ENCODE measurements at places on chromosomes 4 and X.

DNA sequence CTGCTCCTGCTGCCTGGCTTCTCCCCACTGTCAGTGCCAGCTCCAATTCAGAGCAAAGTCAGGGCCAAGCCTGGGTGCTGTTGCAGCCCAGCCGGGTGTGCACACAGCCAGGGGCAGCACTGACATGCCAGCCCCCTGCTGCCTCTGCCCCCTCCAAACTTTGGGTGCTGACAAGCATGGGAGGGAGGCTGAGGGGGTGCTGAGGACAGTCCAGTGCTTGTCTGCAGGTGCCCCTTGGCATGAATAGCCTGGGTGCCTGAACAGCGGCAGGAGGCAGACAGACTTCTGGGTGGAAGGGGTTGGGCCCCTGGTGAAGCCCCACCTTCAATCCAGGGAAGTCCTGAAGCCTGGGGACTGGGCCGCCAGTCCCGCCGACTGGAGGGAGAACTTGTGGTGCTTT is 31.2 kb upstream of the PAGE1 start:
- no peak for DNase-seq

DNA sequence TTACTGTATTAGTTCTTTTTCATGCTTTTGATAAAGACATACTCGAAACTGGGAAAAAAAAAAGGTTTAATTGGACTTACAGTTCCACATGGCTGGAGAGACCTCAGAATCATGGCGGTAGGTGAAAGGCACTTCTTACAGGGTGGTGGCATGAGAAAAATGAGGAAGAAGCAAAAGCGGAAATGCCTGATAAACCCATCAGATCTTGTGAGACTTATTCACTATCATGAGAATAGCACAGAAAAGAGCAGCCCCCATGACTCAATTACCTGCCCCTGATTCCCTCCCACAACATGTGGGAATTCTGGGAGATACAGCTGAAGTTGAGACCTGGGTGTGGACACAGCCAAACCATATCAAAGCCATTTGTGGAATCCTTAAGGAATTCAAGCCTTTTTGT is 1238.9 kb downstream of the ADGRL3 start:
- no peak for DNase-seq

GRCh38 chr4:150108691-150109090 is 30.4 kb downstream of the DCLK2 start:
- DNase-seq, result no peak

DNA sequence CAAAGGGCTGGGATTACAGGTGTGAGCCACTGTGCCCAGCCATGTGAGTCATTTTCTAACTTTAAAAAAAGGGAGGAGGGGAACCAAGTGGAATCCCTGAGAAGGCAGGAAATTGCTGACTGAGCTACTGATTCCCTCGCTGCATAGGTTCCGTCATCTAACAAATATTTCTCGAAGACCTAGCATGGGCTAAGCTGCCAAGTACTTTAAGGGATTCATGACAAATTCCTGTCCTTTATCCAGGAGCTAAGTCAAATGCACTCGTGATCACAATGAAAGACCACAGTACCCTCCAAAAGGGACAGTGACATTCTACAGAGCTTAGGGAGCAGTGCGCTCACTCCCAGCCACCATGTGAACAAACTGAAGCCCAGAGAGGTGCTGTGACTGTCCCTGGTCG is 33.2 kb upstream of the MAN2B2 start:
- no peak for DNase-seq

DNA sequence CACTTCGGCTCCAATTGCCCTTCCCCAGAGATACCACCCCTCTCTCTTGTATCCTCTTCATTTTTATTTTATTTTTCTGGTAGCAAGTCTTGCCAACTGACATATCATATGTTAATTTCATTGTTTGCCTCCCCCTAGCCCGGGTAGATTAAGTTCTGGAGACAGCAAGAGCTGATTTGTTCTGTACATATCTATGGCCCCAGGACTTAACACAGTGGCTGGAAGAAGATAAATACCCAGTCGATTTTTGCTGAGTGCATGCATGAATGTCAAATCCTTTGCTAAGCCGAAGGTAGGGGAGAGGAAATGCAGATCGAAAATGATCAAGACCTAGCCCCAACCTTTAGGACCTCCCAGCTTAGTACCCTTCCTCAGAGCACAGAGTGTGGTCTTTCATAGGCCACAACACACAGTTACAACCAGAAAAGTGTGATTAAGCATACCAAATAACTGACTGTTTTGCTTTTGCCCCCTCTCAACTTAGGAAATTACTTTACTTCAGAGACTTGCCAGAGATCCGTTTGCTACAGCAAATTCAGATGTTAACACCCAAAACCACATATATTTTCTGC is 58.7 kb upstream of the KLF3 start:
- no peak for DNase-seq

- DNase-seq, result no peak
These were observed 46.5 kb downstream of the ZFYVE28 start for GRCh38 chr4:2371765-2372487.

DNA sequence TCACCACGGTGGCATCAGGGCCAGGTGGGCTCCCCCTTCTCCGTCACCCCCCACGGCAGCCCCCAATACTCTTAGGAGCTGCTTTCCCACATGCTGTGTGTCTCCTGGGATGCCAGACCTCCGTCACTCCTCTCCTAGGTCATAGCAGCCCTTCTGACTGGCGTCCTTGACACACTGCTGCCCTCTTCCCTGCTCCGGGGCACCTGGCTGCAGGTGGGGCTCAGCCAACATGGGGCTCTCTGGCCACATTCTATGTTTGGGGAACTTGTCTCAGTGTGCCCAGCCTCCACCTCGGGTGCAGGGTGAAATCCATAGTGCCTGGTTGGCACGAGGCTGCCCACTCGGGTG is 13.8 kb downstream of the TMEM175 start:
- no peak for DNase-seq

DNA sequence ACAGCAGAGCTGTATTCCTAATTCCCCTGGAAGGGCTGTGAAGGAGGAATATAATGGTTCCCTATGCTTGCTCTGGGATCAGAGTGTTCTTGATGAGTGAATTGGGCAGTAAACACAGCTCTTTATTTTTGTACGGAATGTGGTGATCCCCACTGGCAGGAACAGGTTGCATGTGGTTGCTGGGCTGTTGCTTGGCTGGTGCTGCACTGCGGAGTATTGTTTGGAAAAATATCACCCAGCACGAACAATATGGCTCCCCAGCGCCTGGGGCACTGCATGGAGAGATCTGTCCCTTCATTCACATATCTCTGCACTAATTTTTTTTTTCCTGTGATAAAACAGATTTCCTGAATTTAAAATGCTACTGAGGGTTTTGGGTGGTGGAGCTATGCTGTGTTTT is 119.7 kb downstream of the MGST2 start:
- no peak for DNase-seq

- DNase-seq, result no peak
These were observed 13.4 kb upstream of the RNF175 start for GRCh38 chr4:153773236-153773690.

- DNase-seq, result no peak
These were observed 197.4 kb upstream of the ATP6AP2 start for GRCh38 chrX:40383360-40383759.

DNA sequence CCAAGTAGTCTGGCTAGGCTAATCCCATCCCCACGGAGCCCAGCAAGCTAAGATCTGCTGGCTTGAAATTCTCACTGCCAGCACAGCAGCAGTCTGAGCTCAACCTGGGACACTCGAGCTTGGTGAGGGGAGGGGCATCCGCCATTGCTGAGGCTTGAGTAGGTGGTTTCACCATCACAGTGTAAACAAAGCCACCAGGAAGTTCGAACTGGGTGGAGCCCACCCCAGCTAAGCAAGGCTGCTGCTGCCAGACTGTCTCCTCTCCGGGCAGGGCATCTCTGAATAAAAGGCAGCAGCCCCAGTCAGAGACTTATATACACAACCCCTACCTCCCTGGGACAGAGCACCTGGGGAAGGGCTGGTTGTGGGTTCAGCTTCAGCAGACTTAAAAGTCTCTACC is 639.6 kb downstream of the IQCM start:
- DNase-seq, result no peak

DNA sequence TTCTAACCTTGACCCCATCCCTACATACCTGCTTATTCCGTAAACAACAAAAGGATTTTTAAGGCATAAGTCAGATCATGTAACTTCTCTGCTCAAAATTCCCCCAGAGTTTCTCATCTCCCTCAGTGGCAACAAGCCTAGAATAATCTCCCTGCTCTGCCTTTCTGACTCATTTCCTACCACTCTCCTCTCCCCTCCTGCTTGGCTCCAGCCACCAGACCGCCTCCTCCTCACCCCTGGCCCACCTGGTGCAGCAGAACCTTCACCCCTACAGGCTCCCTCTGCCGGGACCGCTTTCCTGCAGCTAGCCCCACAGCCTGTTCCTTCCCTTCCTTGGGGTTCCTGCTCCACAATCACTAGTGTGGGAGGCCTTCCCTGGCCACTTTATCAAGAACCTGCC is 32.1 kb downstream of the TSPAN5 start:
- DNase-seq, result no peak

- DNase-seq, result no peak
These were observed 81.5 kb downstream of the NHS start for GRCh38 chrX:17456526-17456925.
